Activated CD8-positive, alpha-beta memory T cell treated with anti-CD3 and anti-CD28 coated beads for 1 hour (primary cell): ENCODE measurements at places on chromosomes 1 and 21.

DNA sequence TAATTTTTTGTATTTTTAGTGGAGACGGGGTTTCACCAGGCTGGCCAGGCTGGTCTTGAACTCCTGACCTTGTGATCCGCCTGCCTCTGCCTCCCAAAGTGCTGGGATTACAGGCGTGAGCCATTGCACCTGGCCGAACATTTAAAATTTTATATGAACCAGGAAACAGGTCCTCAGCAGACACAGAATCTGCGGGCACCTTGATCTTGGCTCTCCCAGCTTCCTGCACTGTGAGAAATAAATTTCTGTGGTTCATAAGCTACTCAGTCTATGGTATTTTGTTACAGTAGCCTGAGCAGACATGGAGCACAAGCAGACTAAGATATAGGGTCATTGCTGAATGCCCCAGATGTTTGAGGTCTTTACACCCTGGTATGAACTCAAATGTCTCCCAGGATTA is 23.6 kb upstream of the CTH start:
- DNase-seq: no peak

DNA sequence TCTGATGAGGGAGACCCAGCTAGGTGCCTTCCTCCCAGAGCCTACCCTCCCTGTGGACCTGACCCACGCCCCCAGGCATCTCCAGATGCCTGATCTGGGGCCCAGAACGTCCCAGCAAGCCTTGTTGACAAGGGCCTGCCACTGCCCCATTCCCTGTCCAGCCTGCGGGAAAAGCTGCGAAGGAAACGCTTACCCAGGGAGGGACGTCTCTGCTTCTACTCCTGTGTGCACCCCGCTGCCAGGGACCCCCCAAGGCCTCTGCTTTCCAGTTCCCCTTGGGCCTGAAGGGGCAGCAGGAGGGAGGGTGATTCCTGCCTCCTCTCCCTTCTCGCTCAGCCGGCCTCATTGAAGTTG is 11.6 kb upstream of the CLSTN1 start:
- DNase-seq: no peak

GRCh38 chr1:98963064-98963758 is 41.5 kb downstream of the PLPPR5 start:
- DNase-seq: no peak

- no peak for DNase-seq
Measured at GRCh38 chr1:119747451-119747850, 21.3 kb downstream of the HMGCS2 start.

DNA sequence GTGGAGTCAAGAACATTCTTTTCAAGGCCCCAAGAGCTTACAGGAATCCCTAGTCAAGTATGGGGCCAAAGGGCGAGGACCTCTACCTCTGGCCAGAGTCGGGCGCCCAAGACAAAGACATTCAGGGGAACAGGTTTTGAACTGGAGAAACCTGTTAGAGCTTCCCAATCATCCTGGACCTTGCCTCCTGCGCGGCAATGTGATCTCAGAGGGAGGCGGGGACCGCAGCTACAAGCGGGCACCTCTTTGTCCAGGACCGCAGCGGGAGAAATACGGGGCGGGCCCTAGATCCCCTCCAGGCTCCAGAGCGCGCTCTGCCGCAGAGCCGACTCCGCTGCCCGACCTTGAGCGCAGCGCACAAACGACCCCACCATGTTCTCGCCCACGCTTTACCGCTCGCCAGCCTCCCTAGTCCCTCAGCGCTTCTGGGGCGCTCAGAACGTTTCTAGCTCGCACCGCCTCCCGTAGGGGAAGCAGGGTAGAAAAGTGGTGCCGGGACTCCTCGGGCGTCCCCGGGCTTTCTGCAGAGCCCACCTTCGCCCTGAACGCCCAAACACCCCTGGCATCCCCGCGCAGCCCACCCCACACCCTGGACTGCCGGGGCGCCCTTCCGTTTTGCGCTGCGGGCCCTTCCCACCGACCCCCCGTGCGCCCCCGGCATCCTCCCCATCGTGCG is 28.1 kb downstream of the RABIF start:
- no peak for DNase-seq

- DNase-seq: no peak
Measured at GRCh38 chr1:145879775-145880174, 5.9 kb downstream of the ANKRD35 start.
